Central memory CD4-positive, alpha-beta T cell (primary cell): ENCODE measurements at places on chromosomes 2 and 18.

GRCh38 chr2:174350018-174350417, 15.3 kb downstream of the SP9 start:
- no peak for DNase-seq

DNA sequence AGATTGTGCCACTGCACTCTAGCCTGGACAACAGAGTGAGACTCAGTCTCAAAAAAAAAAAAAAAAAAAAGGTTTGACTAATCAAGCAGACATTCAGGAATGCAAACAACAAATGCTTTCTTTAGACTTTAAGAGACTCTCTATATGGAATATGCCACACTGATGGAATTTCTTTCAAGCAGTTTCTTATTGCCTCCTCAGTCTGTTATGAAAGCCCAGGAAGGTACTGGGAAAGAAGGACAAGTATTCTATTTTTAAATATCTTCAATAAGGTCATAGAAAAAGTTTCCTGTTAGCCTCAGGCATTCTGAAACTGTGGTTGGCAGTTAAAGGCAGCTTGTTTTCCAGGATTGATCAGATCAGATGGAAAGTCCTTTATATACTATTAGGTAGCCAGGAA, 241.6 kb downstream of the PIK3C3 start:
- DNase-seq: no peak

DNA sequence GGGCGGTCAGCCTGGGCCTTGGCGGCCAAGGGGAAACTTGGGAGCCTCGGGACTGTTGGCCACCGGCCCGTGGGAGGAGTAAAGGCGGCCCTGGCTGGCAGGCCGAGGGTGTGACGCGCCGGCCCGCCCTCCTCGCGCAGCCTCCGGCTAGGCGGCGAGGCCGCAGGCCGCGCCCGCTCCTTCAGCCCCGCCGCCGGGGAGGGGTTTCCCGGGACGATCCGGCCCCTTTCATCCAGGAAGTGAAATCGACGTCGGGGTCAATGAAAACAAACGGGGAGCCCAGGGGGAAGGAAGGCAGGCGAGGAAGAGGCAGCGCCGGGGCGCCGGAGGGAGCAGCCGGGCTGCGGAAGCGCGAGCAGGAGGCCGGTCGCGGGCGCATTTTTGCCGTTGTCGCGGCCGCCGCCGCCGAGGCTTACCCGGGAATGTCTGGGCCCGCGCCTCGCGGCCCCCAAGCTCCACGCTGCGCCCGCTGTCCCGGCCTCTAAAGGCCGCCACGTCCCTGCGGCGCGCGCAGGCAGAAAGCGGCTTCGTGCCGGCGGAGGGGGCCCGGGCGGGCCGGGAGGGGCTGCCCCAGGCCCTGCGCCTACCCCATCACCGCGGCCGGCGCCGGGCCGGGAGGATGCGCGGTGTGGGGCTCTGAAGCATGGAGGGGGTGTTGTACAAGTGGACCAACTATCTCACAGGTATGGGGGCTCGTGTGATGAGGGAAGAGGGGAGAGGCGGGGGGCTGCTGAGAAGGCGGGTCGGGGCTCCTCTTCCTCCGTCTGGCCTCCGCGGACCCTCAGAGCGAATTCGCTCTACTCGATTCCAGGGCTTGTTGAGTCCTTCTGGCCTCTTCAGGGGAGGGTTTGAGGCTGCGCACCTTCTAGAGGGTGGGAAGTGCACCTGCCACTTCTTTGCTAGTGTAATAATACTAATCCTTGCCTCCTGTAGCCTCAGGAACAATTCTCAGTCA, at the start of gene PLEKHA3:
PLEKHA3 (plus strand) TSS at position 231 of the 955 bp plus-strand sequence; CDS start at position 644, 413 bp downstream.
- DNase-seq: peak; percentile 73

- no peak for DNase-seq
Observed at GRCh38 chr18:57749604-57749970, 53.5 kb downstream of the ATP8B1 start.

- no peak for DNase-seq
Observed at GRCh38 chr2:54983345-54984220, 66.7 kb downstream of the RTN4 start.

DNA sequence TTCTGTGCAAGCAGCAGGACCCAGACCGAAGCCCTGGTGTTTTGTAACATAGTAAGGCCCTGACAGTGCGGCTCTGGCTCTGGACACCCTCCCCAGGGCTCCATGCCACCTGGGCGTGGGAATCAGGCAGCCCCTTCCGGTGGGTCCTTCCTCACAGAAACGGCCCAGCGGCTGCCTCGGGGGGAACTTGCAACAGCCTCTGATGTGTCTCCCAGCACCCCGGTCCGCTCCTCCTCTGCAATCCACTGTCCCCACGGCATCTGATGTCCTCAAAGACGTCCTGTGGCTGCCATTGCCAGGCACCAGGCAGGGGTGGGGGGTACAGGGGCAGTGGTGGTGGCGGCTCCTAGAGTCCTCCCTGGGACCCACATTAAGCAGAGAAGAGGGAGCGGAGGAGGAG, 58.8 kb downstream of the CENPO start:
- DNase-seq: no peak

DNA sequence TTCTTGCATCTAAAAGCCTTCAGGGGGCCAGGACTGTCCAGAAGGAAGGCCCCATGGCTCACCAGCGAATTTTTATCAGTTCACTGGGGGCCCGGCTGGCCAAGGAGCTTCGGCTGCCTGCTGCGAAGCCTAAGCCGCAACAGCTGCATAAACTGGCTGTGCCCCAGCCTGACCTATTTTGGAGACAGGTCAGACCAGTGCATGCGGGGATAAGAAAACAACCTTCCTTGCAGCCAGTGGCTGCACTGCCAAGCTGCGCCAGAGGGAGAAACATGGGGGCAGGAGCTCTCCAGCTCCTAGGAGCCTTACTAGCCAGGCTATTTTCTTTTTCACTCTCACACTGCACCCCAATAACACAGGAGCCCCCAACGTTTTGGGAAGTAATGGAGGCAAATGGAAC, 15.2 kb downstream of the PAX3 start:
- no peak for DNase-seq

- DNase-seq: no peak
Observed at GRCh38 chr2:126877861-126878565, 20.7 kb upstream of the TEX51 start.

DNA sequence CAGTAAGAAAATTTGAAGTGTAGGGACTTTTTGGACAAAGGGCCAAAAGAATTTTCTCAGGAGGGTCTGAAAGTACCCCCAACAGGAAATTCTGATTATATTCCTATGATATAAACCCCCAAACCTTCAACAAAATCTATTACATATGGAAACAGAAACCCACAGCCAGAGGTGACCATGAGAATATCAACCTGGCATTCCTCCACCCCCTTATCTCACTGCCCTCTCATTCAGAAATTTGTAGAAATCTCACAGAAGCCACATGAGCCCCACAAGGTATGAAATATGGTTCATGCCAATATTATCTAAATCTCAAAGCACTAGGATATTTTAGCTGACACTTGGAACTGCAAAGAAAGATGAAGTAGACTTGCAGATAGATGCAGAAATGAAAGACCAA, 31.0 kb upstream of the RBBP8 start:
- DNase-seq: no peak

GRCh38 chr2:55916473-55917049, 7.0 kb downstream of the EFEMP1 start:
- no peak for DNase-seq

GRCh38 chr2:32715981-32716380, 88.1 kb downstream of the TTC27 start:
- no peak for DNase-seq

DNA sequence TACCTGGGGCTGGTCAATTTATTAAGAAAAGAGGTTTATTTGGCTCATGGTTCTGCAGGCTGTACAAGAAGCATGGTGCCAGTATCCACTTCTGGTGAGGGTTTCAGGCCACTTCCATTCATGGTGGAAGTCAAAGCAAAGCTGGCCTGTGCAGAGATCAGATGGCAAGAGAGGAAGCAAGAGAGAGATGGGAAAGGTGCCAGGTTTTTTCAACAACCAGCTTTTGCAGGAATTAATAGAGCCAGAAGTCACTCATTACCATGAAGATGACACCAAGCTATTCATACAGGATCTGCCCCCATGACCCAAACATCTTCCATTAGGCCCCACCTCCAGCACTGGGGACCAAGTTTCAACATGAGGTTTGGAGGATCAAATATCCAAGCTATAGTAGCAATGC, 56.8 kb upstream of the ST3GAL5 start:
- no peak for DNase-seq

DNA sequence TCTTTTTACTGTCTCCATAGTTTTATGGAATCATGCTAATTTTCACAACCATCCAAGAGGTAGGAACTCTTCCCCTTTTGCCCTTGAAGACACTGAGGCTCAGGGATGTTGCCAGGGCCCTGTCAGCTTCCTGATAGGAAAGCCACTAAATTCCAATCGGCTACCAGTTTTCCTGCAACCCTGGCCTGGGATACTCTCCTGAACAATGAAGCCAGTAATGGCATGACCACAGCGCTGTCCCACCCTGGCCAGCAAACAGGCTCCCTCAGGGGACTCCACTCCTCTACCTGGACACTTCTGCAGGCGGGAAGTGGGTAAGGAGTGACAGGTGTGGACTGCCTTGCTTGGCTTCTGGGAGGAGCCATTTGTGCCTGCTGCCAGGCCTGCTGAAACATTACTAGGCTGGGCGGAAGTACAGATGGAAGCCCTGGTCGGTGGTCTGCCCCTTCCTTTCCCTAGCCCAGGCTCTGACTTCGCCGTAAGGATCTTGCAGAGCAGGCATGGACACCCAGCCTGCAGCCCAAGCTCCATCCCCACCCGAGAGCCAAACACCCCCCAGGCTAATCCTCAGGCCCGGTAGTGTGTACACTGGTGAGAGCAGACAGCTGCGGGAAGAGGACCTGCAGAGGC, 78.8 kb upstream of the SMAD2 start:
- DNase-seq: no peak

DNA sequence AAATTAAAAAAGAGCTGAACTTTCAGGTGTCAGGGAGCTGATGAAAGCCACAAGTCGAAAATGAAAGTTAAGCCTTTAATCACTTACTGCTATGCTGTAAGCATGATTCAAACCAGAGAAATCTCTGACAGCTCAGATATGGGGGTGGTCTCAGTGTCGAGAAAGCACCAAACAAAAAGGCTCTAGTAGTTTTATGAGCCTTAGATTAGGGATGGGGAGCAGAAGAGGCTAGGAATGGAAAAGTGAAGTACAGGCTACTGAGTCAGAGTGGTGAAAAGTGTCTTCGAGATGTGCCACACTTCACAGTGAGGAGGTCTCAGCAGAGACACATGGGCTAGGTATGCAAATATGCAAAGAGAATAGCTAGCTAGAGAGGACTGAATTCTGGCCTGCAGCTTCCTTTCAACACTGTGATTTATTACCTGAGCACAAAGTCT, 482.2 kb downstream of the SPAG16 start:
- DNase-seq: no peak

GRCh38 chr2:156157670-156158069, 174.9 kb downstream of the NR4A2 start:
- DNase-seq: no peak

DNA sequence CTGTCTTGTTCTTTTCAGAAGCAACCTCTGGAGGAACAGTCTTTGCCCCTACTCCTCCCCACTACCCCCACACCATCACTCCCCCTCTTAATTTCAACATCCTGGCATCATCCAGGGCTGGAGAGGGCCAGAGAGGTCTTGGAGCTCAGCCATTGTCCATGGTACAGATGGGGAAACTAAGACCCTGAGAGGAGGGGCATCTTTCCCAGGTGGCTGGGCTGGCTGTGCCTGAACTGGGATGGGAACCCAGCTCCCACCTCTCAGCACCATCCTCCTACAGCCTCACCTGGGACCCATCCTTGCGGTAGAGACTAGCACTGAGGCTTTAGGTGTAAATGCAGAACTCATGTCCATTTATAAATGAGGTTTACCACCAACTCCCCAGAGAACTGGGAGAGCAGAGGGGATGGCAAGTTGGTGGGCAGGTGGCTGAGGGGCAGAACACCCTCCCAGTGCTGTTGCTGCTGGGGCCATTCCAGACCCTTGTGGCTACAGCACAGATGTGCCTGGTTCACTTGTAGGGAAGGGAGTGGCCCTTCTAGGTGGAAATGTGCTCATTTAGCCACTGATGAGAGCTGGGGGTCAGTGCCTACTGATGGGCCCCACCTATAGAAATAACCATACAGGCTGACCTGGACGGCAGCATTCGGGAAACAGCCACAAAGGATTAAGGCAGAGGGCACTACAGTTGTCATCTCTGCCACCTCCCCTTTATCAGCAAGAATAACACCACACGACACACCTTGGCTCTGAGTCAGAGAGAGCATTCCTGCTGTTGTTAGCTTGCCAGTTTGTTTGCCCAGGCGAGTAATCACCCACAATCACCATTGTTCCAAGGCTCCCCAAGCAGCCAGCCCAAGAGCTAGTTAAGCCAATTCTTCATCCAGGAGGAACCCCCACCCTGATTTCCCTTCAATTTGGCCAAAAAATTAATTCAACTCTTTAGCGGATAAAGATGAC, 2.1 kb downstream of the MLPH start:
- DNase-seq: no peak

- no peak for DNase-seq
Observed at GRCh38 chr2:61834893-61835292, 19.0 kb downstream of the FAM161A start.

DNA sequence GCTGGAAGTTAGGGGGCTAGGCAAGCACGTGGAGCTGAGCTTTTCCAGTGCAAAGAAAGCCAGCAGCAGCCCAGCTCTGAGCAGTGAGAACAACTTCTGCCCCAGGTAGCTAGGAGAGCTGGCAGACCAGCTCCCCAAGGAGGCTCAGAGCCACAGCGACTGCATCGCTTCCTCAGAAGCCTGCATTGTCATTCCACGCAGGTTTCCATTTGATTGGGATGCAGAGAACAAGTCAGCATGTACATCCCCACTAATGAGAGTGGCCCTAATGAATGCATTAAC, 45.1 kb downstream of the C1QL2 start:
- DNase-seq: no peak

DNA sequence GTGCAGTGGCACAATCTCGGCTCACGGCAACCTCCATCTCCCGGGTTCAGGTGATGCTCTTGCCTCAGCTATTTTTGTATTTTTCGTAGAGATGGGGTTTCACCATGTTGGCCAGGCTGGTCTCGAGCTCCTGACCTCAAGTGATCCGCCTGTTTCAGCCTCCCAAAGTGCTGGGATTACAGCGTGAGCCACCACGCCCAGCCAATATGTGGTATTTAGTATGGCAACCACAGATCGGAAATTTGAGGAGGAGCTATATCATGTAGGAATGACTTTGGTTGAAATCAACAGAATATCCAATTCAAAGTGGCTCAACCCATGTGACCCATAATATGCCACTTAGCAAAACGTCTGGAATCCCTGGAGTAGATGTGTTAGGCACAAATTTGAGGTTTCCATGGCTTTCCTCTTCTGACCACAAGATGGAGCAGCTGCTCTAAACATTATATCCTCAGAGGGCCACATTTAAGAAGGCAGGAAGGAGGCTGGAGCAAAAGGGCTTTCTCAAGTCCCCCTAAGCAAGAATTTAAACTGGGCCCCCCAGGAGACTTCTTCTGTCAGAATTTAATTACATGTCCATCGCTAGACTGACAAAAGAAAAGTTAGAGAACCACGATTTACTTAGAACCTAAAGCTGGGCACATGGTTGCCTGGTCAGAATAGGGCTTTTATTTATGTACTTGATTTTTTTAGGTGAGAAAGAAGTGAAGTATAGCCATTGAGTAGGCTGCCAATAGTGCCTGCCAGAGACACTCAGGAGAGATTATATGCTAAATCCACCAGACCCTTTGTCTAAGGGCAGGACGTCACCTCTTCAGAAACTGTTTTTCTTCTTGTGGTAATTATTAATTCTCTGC, 49.6 kb upstream of the ITSN2 start:
- peak; percentile 50 for DNase-seq
